ENCODE measurements at places on chromosomes 16 and 17.

DNA sequence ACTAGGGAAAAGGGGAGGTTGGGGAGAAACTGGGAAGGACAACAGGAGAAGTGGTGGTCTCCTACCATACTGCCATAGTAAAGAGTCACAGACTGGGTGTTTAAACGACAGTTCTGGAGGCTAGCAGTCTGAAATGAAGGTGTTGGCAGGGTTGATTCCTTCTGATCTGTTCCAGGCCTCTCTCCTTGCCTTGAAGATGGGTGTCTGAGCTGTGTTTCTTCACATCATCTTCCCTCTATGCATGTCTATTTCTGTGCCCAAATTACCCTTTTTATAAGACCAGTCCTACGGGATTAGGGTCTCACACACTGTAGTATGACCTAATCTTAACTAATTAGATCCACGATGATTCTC, 79.8 kb upstream of the TMEM97 start:
- no peak for DNase-seq

GRCh38 chr17:46020023-46020761, 21.1 kb downstream of the STH start:
- DNase-seq: no peak

DNA sequence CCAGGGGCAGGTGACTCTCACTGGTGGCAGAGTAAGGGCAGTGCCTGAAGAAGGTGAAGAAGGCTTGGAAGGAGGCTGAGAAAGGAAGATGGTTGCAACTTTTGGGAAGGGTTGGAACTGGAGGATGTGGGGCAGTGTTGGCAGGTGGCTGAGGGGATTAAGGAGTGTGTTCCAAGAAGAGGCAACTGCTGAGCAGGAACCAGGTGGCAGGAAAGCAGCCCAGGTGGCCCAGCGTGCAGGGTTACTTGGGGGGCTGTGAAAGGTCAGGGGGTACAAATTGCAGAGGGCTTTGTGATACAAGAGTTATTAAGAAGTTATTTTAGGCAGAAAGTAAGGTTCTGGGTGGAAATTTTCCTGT, 28.6 kb downstream of the WSCD1 start:
- no peak for DNase-seq

DNA sequence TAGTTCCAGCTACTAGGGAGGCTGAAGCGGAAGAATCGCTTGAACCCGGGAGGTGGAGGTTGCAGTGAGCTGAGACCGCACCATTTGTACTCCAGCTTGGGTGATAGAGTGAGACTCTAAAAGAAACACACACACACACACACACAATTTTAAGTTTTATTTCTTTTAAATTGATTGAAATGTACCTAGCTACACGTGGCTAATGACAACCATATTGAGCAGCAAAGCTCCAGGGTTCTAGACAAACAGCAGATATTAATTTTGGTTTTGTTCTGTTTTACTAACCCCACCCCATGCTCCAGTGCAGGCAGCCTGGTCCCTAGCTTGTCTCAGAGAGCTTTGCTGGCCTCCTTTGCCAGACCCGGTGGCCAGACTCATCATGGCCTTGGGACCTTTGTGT, 16.0 kb upstream of the RAI1 start:
- DNase-seq: no peak

DNA sequence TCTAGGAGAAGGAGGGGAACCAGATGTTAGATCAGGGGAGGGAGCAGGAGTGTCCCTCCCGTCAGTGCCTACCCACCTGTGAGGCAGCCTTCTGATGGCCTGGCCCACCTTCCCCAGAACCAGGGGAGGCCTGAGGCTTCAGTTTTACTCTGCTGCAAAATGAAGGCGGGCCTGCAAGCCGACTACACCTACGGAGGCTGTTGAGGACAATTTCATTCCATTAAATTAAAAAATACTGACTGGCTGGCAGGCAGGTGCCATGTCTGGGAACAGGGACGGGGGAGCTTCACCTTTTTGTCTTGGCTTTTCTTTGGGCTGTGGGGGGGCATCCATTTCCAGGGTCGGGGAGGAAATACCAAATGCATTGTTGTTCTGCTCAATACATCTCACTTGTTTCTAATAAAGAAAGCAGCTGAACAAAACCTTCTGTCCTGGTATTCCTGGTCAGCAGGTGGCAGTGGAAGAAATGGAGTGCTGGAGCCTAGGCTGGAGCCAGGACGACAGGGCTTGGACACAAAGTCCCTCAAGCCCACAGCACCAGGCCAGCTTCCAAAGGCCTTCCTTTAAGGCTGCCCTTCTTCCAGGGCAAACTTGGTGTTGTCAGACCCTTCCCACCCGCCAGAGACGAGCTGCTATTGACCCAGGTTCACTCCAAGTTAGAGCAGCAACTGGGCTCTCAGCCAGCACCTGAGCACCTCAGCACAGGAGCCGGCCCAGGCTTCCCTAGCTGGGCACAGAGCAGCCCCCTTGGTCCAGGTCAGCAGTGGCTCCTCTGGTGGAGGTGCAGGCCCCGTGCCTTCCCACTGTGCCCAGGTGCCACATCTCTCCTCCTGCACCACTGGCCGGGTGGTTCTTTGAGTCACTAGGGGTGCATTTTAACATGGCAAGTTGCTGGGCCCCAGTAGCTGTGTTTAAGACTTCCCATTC, 23.5 kb downstream of the PLCD3 start:
- DNase-seq: no peak

DNA sequence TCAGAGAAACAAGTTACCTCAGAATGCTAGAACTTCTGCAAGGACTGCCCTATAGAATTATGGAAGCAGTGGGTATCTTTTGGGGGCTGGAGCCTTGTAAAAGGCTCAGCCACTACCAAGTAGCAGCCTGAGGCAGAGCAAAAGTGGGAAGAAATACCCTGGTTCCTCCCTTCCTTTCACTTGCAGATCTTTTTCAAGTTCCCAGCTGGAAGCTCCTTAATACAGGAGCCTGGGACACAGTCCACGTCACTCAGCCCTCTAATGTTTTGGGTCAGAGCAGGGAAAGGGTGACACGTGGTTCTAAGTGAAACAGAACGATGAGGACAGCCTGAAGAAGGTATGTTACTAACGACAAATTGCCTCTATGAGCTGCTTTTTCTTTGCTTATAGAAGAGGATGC, 93.1 kb downstream of the CNTNAP4 start:
- DNase-seq: no peak

DNA sequence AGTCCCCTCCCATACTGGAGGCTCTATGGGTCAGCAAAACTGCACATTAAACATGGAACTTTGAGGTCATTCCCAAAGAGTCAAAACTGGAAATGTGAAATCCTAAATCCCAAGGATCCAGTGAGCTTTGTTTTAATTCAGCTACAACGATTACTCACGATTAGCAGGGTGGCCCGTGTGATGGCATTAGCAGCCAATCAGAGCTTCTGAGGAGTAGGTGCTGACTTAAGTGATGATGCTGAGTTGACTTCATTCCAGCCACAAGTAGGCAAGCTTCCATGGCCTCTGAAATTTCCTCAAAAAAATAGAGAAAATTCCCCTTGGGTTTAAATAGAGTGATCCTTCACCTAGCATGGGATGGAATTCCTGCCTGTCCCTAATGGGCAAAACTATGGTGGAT, 28.1 kb upstream of the BEAN1 start:
- no peak for DNase-seq

GRCh38 chr16:12613131-12613991, 190.3 kb downstream of the CPPED1 start:
- peak; percentile 19 for DNase-seq

All from stimulated activated CD4-positive, alpha-beta T cell treated with anti-CD3 and anti-CD28 coated beads, Interleukin-1b, Interleukin-23, amount 100 ng/mL, for 4 hours (primary cell).